ENCODE measurements at places on chromosomes 4 and X. TPM values are rescaled to one million over a fixed set of nuclear protein-coding genes. Genes with fewer than 3 reads are reported as not detected.

The SUPT20HL2 gene
- not detected for total RNA-seq

The GRIA2 gene
- total RNA-seq: 492 TPM

The MAGEA6 gene
- not detected for total RNA-seq

The BMP3 gene
- 1.9 TPM for total RNA-seq

The CTAG1B gene
- not detected for total RNA-seq

The SNX12 gene
- 50.1 TPM for total RNA-seq

The HDX gene
- 19.1 TPM for total RNA-seq

The FAM9A gene
- not detected for total RNA-seq

Data from cerebellum (tissue), 4 donors.